ENCODE measurements at places on chromosomes 12 and 14. TPM values are rescaled to one million over a fixed set of nuclear protein-coding genes. Genes with fewer than 3 reads are reported as not detected.

- no peak for DNase-seq
Measured at GRCh38 chr12:91007531-91008290, 2.9 kb upstream of the EPYC start.

- DNase-seq, result peak; percentile 92
Measured at GRCh38 chr14:54566410-54567223, at the start of gene SAMD4A. SAMD4A (plus strand) TSS chr14:54567128; CDS start chr14:54567917, 789 bp downstream.

- no peak for DNase-seq
Measured at GRCh38 chr12:56307221-56307965, 7.3 kb upstream of the CS start.

GRCh38 chr12:57135527-57136326 lies 7.4 kb downstream of the LRP1 start:
- DNase-seq, result peak; percentile 80

Gene AGAP2
- total RNA-seq, result 3.6 TPM

Data from aorta (tissue), 5 donors.